Stimulated activated CD8-positive, alpha-beta memory T cell treated with anti-CD3 and anti-CD28 coated beads, Interleukin-2, amount 100 ng/mL, for 48 hours (primary cell): ENCODE measurements at places on chromosomes 16 and 17.

DNA sequence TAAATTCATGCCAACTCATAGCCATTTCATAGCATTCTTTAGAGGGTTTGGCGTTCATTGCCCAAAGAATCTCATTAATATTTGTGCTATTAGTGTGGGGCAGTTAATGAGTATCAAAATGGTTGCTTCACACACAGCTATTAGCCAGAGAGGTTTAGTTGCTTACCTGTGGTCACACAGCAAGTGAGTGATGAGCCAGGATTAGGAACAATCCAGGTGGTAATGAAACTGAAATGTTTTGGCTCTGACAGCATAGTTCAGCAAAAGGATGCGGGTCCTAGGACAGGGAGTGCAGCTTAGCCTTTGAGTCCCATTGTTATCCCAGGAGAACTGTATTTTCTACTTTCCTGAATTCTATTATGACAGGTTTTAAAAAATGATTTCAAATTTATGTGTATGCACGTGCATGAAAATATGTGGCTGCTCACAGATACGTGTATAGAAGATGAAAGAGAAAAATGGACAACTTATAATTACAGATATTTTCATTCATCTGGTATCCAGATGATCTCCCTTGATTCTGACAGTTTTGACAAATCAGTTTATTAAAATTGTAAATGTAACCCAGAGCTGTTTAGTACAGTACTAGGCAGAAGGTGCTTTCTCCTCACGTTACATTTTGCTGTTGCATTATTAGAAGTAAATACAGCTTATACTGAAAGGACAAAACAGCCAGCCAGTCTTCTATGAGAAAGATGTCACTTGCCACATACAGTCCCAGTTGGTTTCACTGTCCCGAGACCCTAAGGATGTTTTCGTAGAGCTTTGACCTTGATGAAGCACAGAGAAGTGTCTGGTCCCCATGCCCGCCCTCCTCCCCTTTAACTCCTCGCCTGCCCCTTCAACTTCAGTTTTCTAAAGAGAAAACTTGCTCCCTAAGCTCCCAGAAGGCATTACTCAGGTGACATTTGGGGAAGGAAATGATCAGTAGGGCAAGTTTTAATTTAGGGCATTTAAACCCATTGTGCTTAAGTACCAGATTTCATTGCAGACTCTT, 99.8 kb upstream of the TBX2 start:
- DNase-seq = no peak

DNA sequence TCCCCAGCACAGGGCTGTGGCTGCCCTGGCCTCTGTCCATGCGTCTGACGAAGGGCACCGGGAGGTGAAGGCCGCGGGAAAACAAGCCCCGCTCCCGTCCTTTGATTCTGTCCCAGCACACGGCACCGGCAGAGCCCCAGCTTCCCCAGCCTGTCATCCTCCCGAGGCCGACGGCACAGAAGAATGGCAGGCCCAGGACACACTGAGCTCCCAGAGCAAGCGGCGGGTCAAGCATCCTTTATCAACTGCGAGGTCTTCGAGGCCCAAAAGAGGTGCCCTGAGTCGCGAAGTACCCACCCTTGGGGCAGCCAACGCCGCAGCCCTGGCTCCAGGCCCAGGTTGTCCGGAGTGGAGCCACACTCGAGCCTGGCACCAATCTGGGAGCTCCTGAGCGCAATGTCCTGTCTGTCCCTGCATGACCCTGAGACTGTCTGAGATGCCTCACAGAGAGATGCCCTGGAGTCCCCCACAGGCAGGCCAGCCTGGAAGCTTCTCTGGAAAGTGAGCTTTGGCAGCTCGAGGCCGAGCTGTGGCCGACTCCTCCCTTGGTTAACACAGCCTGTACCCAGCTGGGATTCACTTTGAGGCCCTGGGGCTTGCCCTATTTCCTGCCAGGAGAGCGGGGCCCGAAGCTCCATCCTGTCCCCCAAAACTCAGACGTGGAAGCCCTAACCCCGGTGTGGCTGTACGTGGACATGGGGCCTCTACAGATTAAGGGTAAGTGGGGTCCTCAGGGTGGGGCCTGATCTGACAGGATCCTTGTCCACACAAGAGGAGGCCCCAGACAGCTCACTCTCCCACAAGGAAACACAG, 23.3 kb downstream of the SLC7A5 start:
- no peak for DNase-seq

DNA sequence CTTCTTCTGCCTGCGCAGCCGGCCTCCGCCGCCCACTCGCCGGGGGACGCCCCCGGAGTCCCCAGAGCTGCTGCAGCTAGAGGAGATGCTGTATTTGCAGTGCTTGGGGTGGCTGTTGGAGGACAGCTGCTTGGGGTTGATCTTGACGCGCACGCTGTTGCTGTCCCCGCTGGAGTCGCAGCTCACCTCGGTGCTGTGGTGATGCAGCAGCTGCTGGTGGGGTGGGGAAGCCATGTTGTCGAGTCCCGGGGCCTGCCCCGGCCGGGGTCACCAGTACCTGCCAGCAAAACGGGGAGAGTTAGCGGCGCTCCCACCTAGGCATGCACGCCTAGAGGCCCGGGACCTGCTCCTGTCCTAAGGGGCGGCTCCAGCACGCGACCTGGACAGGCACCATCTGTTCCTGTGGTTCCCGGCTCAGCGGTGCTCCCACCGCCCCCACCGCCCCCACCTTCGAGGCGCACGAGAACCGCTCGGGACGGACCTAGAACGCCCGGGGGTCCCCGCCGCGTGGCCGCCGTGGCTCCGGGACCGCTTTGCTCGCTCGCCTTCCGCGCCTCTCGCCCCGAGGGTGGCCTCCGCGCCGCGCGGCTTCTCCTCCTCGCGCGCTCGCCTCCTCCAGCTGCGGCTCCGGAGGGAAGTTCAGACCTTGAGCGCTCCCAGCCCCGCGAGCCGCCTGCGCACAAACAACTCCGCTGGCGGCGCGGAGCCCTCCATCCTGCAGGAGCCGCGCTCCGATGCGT, 863 bp downstream of the ADCY9 start:
- DNase-seq = peak; percentile 23

DNA sequence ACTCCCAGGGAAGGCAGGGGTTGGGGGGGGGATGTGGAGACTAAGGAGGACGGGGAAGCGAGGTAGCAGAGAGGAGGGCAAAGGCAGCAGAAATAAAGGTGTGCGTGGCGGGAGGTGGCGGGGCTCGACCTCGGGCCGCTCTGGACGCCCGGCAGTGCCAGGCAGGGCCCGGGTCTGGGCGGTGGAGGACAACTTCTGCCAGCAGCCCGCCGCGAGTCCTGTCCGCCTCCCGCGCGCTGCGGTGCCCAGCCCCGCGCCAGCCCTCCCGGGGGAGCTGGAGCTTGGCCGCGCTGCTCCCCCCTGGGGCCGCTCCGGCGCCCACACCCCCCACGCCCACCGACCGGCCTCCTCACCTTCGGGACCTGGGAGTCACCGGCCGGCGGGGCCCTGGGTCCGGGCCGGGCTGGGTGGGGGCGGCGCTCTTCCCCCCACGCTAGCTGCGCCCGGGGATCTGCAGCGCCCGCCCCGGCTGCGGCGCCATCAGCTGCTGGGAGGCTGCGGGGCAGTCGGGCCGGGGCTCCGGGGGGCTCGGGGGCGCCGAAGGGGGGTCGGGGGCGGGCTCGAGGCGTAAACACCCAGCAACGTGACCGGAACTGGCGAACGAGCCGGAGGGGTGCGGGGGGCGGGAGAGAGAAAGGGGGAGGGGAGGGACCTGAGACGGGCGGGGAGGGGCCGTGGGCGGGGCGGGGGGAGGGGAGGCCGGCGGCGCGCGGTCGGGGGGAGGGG, at the start of gene CCDC92B:
Gene CCDC92B (minus strand): TSS at position 595 of the 726 bp plus-strand sequence. CDS start 14,507 bp downstream, outside the sequence.
- no peak for DNase-seq

DNA sequence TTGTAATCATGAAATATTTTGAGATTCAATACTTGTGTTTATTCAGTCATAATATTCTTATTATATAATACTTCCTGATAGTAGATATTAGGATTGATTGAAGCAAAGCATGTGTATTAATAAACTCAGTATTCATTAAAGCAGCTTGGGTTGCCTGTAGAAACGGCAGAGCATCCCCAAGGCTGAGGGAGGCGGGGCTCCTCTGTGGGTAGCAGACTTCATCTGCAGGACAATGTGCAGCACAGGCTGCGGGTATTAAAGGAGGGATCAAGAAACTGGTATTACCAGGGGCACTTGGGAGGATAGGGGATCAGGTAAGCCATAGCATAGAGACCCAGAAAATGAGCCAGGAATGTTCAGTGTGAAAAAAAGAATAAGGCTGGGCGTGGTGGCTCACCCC, 213.6 kb downstream of the PRKCA start:
- no peak for DNase-seq

- DNase-seq = no peak
These were observed 16.0 kb downstream of the SPNS3 start for GRCh38 chr17:4449736-4450135.
